SK-N-SH treated with all-trans-retinoic acid at 6 μM for 48 hours (cell line): ENCODE measurements at places on chromosomes 2 and 18.

DNA sequence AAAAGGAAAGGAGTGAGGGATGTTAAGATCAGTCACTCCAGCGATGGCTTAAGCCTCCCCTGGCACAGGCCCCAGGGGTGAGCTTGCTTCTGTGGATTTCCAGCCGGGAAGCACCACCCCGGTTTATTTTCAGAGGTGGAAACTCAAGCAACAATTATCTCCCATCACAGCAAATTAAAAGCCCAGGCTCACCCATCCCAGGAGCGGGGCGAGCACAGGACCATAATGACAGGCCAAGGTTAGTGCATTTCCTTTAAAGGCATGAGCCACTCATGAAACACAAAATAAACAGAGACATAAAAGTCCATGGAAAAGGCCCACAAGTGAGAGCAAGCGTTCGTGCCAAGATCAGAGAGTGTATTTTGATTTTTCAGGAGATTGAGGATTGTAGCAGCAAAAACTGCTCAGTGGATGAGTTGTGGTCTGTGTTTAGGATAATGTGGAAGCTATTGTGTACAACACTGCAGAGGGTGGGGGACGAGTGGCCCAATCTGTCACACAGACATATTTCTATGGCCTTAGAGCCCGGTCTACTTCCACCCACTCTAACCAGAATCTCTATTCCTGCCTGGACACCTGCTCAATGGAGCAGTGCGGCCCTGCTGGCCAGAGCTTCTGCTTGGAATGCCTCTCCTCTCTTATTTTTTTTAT is 111.4 kb upstream of the CDC42EP3 start:
- no peak for ATAC-seq

DNA sequence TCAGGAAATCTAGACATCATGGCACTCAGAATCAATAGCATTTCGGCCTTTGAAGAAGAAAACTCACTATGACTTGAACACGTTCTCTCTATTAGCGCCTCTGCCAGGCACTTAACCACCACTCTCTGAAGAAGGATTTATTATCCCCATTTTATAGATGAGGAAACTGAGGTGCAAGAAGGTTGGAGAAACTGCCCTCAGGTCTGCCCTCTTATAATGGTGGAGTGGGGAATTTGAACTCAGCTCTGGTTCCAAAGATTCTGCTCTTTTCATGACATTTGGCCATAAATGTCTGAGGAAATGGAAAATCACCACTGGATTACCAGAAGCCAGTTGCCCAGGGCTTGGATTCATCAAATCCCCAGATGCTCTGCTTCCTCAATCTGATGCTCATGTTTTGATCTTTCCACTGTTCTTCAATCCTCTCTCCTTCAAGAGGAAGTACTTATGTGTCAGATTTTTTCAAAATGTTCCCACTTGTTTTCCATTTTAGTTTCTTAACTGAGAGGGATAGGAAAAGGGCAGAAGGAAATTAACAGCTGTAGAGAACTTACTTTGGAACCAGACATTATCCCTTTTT is 68.1 kb downstream of the ANTXR1 start:
- ATAC-seq = no peak

DNA sequence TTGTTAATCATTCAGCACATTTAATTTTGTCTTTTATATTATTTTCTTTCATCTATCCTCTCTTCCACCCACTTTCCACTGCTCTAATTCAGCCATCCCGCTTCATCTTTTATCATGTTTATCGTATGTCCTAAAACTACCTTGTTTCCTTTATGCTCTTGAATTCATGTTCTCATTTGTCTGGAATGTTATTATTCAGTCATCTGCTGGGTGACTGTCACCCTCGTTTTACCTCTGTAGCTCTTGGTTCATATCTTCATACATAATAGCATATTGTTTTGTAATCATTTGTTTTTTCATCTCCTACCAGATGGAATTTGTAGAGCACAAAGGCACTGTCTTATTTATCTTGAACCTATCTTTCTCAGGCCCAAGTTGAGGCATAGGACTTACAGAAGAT is 37.0 kb downstream of the SMCHD1 start:
- ATAC-seq = no peak

- no peak for ATAC-seq
Observed at GRCh38 chr2:2823061-2823753, 492.1 kb upstream of the MYT1L start.

- ATAC-seq = no peak
Observed at GRCh38 chr2:231715988-231716616, 7.8 kb downstream of the PTMA start.

GRCh38 chr2:72605836-72606442 is 219.9 kb downstream of the EXOC6B start:
- ATAC-seq = no peak

- no peak for ATAC-seq
Observed at GRCh38 chr2:169294001-169294675, 68.2 kb downstream of the LRP2 start.

GRCh38 chr18:45521777-45522176 is 93.5 kb upstream of the SLC14A2 start:
- no peak for ATAC-seq

- no peak for ATAC-seq
Observed at GRCh38 chr18:51255693-51256092, 58.2 kb upstream of the MEX3C start.

GRCh38 chr2:191927319-191927867 is 80.5 kb upstream of the CAVIN2 start:
- ATAC-seq = peak; percentile 78

- ATAC-seq = peak; percentile 1; the same call in 2 of the 3 replicates
Observed at GRCh38 chr2:128301021-128301420, 17.6 kb downstream of the HS6ST1 start.

GRCh38 chr2:96550787-96551604 is 14.4 kb downstream of the ARID5A start:
- ATAC-seq = no peak

DNA sequence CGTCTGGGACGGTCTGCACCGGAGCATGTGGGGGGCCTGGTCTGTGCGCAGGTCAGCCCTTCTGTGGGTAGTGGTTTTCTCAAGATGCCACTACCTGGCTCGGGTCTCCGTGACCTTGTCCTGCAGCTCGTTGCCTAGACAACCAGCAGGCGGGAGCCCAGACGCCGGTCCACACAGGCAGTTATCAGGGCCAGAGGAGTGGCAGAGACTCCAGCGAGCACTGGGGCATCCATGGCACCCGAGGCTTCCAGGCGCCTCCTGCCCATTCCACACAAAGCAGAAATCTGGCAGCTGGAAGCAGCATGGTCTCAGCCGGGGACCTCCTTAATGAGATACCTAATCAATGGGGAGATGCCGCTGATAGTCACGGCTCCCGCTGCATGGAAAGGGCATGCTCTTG is 156.1 kb downstream of the FAM210A start:
- ATAC-seq = no peak

DNA sequence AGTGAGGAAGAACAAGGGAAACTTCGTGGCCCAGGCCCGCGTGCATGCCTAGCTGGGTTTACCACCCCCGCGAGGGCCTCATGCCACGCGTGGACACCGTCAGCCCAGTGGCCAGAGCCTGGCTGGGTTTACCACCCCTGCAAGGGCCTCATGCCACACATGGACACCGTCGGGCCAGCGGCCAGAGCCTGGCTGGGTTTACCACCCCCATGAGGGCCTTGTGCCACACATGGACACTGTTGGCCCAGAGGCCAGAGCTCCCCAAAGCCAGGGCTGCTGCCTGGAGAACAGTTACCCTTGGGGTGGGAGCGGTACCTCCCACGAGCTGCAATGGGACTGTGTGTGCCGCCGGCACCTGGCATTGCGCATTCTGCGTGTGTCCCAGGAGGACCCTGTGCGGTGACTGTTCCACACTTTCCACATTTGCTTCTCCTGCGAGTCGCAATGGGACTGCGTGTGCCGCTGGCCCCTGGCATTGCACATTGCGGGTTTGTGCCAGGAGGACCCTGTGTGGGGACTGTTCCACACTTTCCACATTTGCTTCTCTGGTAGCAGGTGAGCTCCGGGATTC is 105.6 kb upstream of the CTDP1 start:
- ATAC-seq = no peak

DNA sequence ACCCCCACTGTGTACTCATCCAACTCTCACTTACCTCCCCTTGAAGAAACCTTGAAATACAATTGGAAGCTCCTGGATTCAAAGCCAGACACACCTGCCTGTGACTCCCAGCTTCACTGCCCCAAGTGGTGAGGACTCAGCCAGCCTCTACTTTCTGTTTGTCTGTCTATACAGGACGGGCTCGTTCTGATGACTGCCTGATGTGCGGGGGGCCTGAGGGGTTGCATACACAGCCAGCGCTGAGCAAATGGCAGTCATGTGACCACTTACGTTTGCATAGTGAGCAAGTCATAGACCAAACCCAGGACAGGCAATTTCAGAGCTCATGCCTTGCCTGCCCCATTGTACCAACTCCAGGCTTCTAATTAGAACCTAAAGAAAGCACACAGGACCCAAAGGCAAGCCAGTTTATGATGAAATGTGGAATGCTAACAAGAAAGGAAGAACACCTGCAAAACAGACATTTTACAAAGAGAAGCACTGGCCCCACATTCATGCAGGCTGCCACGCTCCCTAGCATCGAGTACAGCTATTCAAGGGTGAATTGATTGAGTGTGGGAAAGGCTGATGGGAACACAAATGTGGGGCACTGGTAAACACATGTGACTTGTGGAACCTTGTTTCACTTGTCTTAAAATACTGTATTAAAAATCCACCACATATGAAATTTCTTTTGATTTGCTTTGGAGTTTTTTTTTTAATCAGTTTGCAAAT is 137.8 kb downstream of the LNPK start:
- no peak for ATAC-seq

GRCh38 chr2:19125901-19126680 is 232.3 kb downstream of the OSR1 start:
- no peak for ATAC-seq

DNA sequence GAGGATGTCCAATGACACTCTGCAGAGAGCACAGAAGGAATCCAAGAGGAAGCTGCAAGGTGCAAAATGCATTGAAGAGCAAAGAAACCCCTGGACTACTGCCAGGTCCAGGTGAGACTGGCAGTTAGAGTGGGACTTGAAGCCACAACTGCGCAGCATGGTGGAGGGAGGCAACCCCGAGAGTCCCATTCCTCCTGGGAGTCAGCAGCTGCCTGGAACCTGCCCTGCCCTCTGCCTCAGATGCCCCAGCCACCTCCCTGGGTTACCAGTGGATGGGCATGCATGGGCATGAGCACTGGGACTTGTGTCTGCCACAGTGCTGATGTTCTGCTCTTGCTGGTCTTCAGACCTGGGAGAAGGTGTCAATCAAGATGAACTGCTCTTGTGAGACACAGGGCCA is 43.2 kb downstream of the ANKMY1 start:
- ATAC-seq = no peak

DNA sequence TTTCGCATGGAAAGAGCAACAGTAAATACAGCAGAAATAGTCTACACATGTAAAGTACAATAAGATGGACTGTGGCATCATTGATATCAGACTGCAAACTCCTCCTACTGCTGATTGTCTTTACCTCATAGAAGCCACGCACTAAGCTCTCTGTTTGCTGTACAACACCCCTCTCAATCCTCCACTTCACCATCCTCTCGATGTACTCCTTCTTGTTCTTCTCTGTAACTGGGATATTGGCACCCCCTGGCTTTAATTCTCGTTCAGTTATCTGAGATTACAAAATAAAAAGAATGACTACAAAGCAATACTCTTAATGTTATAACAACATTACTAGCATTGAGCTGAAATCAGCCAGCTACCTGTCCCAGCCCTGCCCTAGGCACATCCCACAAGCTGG is 49.3 kb upstream of the STK17B start:
- no peak for ATAC-seq

- ATAC-seq = no peak
Observed at GRCh38 chr2:71556692-71557250, 103.4 kb downstream of the DYSF start.

- ATAC-seq = no peak
Observed at GRCh38 chr2:88114889-88115288, 13.0 kb downstream of the FABP1 start.

GRCh38 chr2:238566001-238566645 is 139.4 kb downstream of the ASB1 start:
- ATAC-seq = no peak

GRCh38 chr2:113240915-113241911 is 37.5 kb downstream of the PAX8 start:
- ATAC-seq = peak; percentile 89

DNA sequence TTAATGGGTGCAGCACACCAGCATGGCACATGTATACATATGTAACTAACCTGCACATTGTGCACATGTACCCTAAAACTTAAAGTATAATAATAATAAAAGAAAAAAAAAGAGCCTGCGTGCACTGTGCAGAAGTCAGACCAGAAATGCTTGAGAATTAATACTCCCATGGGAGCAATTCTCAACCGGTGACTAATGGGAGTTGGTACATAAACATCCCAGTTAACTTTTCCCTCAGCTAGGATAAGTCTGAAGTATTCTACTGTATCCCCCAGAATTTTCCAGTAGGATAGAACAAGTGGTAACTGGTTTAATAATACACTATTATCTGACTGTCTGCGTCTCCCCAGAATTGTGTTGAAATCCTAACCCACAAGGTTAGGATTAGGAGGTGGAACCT is 113.6 kb upstream of the COL5A2 start:
- ATAC-seq = no peak

- ATAC-seq = no peak
Observed at GRCh38 chr2:30797381-30798015, 9.7 kb downstream of the CAPN13 start.

DNA sequence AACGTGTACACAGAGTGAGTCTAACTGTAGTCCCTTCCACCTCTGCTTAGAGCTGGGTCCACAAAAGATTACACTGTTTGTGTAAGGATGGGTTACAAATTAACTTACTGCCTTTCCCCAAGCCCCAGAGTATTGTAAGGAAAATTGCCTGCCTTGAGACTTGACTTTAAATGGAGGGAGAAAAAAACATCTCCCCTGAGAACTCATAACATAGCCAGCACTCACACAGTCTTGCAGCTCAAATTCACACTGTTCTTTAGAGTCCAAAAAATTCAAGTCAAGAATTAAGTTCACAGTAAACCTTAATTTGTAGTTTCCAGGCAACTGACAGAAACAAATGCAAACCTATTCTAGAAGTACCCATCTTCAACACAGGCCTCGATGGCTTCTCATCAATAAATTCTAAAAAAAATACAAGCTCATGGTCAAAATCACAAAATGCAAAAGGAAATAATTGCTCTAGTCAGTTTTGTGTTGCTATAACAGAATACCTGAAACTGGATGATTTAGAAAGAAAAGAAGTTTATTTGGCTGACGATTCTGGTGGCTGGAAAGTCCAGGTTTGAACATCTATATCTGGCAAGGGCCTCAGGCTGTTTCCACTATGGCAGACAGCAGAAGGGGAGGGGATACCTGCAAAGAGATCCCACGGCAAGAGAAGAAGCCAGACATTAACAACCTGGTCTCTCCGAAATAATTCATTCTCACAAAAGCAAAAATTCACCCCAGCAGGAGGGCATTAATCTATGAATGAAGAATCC is 34.6 kb upstream of the TMEM17 start:
- ATAC-seq = no peak

GRCh38 chr2:9775351-9775750 is 67.9 kb upstream of the TAF1B start:
- no peak for ATAC-seq

- no peak for ATAC-seq
Observed at GRCh38 chr18:25237571-25238267, 114.2 kb downstream of the ZNF521 start.

- ATAC-seq = no peak
Observed at GRCh38 chr2:9648821-9649220, 18.0 kb upstream of the YWHAQ start.

- ATAC-seq = no peak
Observed at GRCh38 chr2:52404866-52405265, 1362.7 kb upstream of the CHAC2 start.
